ENCODE measurements at places on chromosomes 12 and 14.

DNA sequence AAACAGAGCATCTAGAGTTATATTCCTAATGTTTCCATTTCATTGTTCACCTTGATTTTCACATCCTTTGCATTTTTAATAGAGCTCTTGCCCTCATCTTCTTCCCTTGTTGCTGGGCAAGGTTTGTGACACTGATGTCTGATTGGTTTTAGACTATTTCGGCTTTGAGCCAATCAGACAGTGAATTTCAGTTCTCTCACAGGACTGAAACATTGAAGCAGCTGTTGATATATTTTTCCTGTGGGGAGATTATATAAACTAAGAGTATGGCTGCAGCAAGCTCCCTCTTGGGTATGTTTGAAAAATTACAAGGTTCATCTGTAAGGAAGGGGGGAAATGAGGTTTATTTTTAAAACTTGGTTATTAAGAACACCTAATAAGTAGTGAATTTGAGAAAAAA lies 51.2 kb downstream of the ATF7IP start:
- no peak for DNase-seq

DNA sequence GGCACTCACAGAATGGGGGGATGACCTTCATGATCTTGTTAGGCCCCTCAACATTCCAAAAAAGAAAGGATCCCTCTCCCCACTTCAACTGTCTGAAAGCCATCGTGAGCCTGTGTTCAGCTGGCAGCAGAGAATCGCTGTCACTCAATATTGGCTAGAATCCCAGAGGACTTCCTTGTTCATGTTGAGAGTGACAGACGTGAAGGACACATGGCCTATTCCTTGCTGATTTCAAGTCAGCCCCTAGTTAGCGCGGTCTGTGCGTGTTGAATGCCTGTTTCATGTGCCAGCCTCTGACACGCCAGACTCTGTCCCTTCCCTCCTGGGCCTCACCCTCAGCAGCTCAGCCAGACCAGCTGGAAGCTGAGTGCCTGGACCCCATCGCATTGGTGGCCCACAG lies 43.1 kb downstream of the DNAH10 start:
- DNase-seq, result no peak

- no peak for DNase-seq
Measured at GRCh38 chr12:54784115-54784514, 70.2 kb upstream of the MUCL1 start.

GRCh38 chr14:94345344-94346064 lies 22.4 kb upstream of the SERPINA6 start:
- no peak for DNase-seq

- DNase-seq, result no peak
Measured at GRCh38 chr12:466039-466438, 6.3 kb downstream of the B4GALNT3 start.

- no peak for DNase-seq
Measured at GRCh38 chr12:121630791-121631355, 4.5 kb downstream of the ORAI1 start.

DNA sequence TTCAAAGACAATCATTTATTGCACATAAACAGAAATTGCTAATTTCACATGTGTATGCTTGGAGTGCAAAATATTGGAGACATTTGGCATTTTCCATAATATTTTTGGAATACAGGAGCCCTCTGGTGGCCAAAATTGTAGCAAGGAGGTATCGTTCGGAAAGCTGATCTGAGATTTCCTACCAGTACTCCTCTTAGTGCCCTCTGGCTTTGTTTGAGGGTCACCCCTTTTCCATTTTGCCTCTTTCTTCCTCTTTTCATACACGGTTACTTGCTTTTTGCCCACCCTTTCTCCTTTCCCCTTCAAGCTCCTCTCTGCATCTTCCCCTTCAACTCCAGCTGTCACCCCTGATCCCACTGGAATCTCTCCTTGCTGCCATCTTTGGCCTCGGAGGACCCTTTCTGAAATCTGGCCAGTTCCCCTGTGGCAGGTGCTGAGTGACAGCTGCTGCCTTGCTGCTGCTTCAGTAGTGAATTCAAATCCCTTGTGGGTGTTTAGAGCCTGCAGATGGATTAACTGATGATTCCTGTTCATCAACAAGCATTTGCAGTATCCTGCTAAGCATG lies 164.6 kb upstream of the PARP11 start:
- DNase-seq, result peak; percentile 2

GRCh38 chr12:10559244-10559643 lies 53.6 kb downstream of the EIF2S3B start:
- DNase-seq, result no peak

DNA sequence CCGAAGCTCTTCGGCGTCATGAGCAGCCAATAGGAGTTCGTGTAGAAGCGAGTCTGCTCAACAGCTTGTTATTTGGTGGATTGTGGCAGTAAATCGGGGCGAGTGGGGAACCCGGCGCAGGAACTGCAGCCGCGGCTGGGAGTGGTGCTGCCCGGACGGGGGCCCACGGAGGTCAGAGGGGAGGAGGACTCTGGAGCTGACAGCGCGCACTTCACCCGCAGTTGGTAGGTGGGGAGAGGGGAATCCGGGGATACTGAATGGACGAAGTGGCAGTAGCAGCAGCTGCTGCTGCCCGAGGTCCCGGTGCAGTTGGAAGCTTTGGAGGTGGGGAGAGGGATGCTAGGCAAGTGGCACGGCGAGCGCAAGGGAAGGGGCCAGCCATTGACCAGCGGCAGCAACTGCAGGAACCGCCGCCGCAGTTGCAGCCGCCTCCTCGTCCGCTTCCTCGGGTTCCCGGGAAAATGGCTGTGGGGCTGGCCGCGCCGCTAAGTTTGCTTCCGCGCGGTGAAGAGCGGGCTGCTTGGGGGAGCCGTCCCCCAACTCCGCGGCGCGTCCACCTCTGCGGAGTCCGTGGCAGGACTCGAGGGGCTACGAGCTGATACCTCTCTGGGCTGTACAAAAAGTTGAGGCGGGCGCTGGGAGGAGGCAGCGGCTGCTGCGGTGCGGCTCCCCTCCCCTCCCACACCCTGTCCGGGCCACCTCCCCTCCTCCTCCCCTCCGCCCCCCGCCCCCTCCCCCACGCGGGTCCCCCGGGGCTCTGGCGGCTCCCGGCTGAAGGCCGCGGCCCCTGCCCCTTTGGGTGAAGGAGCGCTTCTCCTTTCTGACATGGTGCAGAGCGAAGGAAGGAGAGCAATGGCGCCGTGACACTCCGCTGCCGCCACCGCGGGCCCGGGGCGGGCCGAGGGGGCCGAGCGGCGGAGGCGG lies at the start of gene ARID4A:
ARID4A (plus strand) TSS at position 79 of the 924 bp plus-strand sequence. CDS start 1,300 bp downstream, outside the sequence.
- DNase-seq, result no peak

- DNase-seq, result no peak
Measured at GRCh38 chr12:109771746-109772621, 58.4 kb downstream of the FAM222A start.

DNA sequence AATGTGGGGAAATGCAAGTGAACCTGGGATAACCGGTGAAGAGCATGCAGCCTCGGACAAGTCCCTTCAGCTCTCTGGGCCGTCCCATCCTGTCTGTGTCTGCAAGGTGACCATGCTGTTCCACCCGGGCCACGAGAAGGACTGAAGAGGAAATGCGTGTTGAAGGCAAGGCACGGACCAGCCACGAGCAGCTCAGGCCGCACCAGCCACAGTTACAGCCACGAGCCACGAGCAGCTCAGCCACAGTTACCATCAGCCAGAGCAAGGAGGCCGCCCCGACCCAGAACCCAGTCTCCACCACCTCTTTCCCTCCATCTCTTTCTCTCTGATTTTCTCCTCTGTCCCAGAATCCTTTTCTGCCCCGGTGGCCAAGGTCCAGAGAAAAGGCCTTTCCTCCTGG lies 18.8 kb upstream of the GALNT9 start:
- DNase-seq, result no peak

DNA sequence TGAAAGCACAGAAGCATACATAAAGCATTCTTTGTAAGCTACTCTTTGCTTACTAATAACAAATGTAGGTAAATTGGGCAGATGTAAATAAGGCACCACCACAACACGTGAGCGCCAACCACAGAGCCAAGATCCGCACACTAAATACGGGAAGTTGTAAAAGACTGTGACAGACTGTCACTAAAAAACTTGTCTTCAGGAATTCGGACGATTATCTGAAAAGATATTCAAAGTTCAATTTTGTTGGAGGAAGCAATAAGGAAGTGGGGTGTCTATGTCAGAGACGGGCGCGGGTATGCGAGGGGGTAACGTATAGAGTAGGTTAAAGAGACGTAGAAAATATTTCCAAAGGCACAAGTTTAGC lies 1.5 kb upstream of the HSP90B1 start:
- DNase-seq, result no peak

DNA sequence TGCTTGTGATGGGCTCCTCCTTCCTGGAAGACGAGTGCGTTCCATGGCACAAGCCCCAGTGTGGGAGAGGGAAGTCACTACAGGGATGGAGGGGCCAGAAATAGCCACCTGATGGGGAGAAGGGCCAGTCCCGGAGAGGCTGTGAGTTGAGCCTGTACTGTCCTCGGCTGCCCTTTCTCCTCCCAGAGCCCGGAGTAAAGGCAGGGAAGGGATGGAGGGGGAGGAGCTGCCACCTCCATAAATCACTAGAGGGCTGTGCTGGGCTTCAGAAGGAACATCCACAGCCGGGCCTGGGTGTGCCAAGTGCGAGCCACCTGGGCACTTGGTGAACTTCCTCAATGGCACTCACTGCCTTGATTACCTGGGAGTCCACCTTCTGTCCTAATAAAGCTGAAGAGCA lies 110.1 kb downstream of the RBM19 start:
- no peak for DNase-seq
